Suprapubic skin (tissue), 4 donors: ENCODE measurements at places on chromosomes 5 and 9. TPM values are rescaled to one million over a fixed set of nuclear protein-coding genes. Genes with fewer than 3 reads are reported as not detected.

The UGT3A1 gene
- total RNA-seq, result not detected

The DMRT3 gene
- not detected for total RNA-seq

The NKD2 gene
- total RNA-seq, result 7.9 TPM

DNA sequence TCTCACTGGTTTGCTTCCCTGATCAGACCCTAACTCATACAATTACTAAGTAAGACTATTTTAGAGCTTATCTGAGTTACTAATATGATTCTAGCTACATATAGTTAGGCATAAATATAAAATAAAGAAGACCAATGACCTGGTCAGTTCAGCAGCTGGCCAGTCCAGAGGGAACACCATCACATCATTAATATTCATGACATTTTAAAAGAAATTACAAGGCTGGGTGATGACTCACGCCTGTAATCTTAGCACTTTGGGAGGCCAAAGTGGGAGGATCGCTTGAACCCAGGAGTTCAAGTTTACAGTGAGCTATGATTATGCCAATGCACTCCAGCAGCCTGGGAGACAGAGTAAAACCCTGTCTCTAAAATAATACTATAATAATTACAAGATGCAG is 37.0 kb upstream of the CDC42SE2 start:
- DNase-seq, result no peak

DNA sequence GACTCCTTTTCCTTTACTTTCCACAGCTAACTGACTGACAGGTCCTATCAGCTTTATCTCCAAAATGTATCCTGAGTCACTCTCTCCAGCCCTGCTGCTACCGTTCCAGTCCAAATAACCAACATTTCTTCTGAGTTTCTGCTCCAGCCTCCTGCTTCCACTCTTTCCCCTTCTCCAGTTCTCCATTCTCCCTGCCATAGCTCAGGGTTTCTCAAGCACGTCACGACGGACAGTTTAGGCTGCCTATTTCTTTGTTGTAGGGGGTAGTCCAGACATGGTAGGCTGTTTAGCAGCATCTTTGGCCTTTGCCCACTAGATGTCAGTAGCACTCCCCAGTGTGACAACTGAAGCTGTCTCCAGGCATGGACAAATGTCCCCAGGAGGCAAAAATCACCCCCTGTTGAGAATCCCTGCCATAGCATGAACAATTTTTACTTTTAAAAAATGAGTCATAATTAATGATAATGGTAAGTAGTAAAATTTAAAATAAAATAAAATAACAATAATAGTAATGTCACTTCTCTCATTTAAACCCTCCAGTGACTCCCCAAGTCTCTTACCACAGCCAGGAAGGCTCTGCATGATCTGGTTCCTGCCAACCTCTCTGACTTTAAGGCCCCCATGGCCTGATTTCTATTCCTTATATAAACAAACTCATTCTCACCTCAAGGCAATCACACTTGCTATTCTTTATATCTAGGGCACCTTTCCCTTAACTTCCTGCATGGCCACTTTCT is 105.4 kb upstream of the FER start:
- DNase-seq, result no peak

DNA sequence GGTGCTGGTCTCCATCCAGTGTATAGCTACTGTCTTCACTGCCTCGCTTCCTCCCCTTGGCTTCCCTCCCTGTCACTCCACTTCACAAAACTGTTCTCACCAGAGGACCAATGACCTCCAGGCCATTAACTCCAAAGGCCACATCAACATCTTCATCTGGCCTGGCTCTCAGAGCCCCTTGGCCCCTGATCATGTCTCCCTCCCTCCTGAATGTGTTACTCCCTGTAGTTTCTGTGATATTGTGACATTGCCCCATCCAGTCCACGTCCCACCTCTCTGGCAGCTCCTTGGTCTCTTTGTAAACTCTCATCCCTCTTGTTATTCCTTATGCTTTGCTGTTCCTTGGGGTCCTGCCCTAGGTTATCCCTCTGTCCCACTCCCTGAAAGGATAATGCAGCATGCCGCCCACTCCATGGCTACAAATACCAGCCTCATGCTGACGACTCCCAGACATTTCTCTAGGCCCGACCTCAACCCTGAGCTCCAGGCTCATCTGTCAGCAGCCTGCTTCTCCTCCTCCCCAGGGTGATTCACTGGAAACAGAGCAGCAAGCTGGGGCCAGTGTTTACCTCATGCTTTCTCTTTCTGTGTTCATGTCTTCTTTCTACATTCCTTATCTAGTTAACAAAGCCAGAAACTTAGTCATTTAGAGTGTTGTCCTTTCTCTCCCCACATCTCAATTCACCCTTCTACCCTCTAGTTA is 312.2 kb downstream of the SPOCK1 start:
- DNase-seq, result peak; percentile 69

DNA sequence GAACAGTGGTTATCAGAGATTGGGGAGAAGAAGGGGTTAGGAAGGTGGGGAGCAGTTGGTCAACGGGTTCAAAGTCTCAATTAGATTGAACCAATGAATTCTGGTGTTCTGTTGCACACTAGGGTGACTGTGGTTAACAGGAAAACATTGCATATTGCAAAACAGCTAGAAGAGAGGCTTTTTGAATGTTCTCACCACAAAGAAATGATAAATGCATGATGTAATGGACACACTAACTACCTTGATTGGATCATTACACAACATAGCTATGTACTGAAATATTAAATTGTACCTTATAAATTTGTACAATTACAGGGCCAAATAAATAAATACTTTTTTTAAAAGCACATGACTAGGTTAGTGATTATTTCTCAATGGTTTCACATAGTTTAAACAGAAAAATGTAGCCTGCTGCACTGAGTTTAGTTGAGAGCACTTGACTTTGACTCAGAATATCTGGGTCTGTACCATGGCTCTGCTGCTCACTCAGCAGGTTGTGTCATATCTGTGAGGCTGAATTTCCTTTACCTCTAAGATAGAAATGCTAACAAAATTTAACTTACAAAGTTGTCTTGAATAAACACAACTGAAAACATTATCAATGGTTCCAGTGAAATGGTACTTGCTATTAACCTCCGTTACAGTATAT is 30.4 kb downstream of the NUDT12 start:
- DNase-seq, result no peak

DNA sequence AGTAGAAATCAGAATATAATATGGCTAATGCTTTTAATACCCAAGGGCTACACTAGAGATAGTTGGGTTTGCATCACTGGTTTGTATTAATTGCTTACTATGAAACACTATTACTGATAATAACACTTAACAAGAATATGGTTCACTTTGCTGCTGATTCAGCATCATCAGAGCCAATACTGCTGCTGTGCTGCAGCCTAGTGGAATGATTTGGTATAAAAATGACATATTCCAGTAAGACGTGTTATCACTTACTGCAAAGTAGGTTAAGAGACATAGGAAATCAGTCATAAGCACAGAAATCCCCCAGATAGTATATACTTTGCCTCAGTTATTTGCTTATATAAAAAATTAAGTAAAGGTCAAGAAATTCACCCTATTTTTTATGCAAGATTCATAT is 2.8 kb downstream of the CDH10 start:
- no peak for DNase-seq
